Tibial nerve (tissue), 4 donors: ENCODE measurements at places on chromosomes 2 and 18. TPM values are rescaled to one million over a fixed set of nuclear protein-coding genes. Genes with fewer than 3 reads are reported as not detected.

DNA sequence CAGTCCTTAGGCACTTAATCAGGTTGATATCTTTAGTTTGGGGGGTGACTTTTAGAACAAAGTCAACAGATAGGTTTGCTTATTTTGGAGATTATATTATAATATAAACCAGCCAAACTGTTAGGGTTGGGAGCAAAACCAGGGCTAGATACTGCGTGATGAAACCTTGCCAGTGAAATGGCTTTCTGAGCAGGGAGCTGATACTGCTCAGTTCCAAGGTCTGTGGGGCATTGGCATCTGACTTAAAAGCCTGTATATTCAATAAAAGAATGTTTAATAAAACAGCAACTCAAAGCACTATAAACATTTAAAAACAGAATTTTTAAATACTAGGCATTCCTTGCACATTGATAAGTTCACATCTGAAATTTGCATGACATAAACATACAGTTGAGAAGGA, 19.3 kb downstream of the PTPRM start:
- H3K27me3 ChIP-seq, result no peaks in the 10 kb centered on the region
- no peak overlapping the region for H3K4me3 ChIP-seq

Gene TP53I3
- total RNA-seq, result 134 TPM

- H3K4me1 ChIP-seq, result peaks cover 23% of the 10 kb centered on the region
- H3K4me3 ChIP-seq, result no peak overlapping the region
- peak overlapping the region; percentile 60 for H3K27ac ChIP-seq
- peak; percentile 34 for DNase-seq
These were observed 479.7 kb downstream of the PARD3B start for GRCh38 chr2:205024822-205025518.

DNA sequence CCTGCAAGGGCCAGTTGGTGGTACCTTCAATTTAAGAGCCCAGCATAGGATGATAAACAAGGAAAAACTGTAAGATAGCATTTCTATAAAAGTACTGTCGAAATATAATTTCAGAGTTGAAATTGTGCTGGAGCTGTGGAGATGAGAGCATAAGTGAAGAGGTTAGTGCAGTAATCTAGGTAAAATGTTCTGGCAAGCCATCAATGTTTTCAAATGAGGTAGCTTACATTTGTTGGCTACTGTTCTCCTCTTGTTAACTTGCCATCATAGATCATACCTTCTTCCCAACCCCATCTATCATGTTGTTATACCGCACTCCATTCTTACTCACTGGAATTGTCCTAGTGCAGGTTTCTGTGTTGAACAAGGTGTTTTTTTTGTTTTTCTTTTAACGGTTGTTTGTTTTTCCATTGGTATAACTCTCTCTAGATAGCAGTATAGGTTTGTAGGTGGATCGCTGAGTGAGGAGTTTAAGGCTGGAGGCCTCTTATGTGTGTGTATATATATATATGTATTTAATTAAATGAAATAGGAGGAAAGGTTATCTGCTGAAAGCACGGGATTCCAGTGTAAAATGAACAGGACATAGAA, 40.5 kb downstream of the EHBP1 start:
- no peak overlapping the region for H3K27ac ChIP-seq
- no peaks in the 10 kb centered on the region for H3K36me3 ChIP-seq

GRCh38 chr2:68375582-68375981, 10.5 kb downstream of the PLEK start:
- H3K4me3 ChIP-seq, result no peak overlapping the region
- no peaks in the 10 kb centered on the region for H3K4me1 ChIP-seq
- H3K36me3 ChIP-seq, result no peaks in the 10 kb centered on the region
- no peaks in the 10 kb centered on the region for H3K27me3 ChIP-seq

GRCh38 chr18:59054496-59055287, 85.0 kb upstream of the SEC11C start:
- no peaks in the 10 kb centered on the region for H3K27me3 ChIP-seq
- H3K36me3 ChIP-seq, result no peaks in the 10 kb centered on the region
- H3K27ac ChIP-seq, result no peak overlapping the region
- DNase-seq, result no peak
- peaks cover 7% of the 10 kb centered on the region for H3K4me1 ChIP-seq

GRCh38 chr2:98333922-98334321, 12.3 kb upstream of the CNGA3 start:
- H3K27ac ChIP-seq, result no peak overlapping the region
- H3K27me3 ChIP-seq, result no peaks in the 10 kb centered on the region
- H3K4me3 ChIP-seq, result no peak overlapping the region
- DNase-seq, result no peak
- H3K4me1 ChIP-seq, result no peaks in the 10 kb centered on the region
- H3K36me3 ChIP-seq, result no peaks in the 10 kb centered on the region

DNA sequence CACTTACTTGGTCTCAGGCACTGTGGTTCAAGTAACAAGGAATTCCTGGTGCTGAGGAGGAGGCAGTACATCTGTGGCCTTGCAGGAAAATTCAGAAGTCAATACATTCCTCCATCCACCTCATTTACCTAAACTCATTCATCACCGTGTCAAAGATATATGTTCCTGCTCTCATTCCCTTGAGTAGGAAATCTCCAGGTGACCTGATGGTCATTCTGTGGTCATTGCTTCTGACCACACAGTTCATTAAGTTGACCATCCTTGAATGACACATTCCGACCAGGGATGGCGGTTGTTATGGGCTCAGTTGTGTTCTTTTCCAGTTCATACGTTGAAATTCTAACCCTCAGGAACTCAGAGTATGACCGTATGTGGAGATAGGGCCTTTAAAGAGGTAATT, 2.1 kb upstream of the STK17B start:
- no peaks in the 10 kb centered on the region for H3K36me3 ChIP-seq
- no peaks in the 10 kb centered on the region for H3K27me3 ChIP-seq
- H3K4me3 ChIP-seq, result no peak overlapping the region
- DNase-seq, result no peak
- H3K4me1 ChIP-seq, result no peaks in the 10 kb centered on the region
